ENCODE measurements at places on chromosomes 7 and 10.

- DNase-seq, result no peak
Observed at GRCh38 chr7:17832242-17832641, 108.1 kb downstream of the SNX13 start.

- no peak for DNase-seq
Observed at GRCh38 chr10:14611968-14612693, 162.6 kb downstream of the FAM107B start.

DNA sequence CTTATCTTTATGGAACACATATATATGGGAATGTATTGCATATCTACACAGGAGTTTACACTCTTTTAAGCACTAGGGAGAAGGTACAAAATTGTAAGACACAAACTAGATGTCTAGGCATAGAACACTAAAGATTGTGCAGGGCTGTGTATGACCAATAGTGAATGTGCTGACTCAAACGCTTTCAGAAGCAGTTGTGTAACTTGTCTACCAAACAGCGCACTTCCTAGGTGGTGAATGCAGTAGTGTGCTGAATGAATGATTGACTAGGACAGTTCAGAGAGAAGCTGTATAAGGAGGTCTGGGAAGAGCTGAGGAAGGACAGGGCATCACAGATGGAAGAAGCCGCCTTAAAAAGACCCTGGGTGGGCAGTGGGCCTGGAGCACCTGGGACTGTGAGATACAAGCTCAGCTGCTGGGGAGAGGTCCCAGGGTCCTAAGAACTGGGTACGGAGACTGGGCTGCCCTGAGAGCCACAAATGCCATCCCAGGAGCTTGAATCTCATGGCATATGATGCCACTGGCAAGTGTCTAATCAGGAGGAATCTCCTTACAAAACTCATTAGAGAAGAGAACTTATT, 14.2 kb downstream of the CLRN3 start:
- DNase-seq, result no peak

- no peak for DNase-seq
Observed at GRCh38 chr10:117275121-117275520, 34.2 kb downstream of the SLC18A2 start.

GRCh38 chr7:132298790-132299189, 277.5 kb downstream of the PLXNA4 start:
- DNase-seq, result no peak

GRCh38 chr7:26700893-26701292, 163.5 kb downstream of the SKAP2 start:
- no peak for DNase-seq

GRCh38 chr7:77697535-77697831, 1.2 kb downstream of the RSBN1L start:
- no peak for DNase-seq

DNA sequence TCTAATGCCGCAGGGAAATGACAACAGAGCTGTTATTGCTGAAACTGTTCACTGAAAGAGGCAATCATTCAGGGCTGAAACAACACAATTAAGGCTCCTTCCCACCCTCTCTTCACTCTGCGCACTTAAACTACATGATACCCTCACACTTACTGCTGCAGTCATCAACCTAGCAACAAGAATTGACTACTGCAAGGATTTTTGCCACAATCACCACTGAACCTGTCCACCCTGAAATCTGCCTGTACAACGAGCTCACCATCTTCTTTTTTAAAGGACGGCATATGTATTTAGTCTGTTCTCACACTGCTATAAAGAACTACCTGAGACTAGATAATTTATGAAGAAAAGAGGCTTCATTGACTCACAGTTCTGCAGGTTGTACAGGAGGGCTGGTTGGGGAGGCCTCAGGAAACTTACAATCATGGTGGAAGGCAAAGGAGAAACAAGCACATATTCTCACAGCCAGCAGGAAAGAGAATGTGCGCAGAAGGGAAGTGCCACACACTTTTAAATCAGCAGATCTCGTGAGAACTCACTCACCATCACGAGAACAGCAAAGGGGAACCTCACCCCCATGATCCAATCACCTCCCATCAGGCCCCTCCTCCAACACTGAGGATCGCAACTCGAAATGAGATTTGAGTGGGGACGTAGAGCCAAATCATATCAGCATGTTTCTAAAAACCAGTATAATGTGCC, 131.7 kb downstream of the SORCS1 start:
- no peak for DNase-seq

GRCh38 chr10:71184421-71184820, 27.9 kb upstream of the UNC5B start:
- no peak for DNase-seq

- DNase-seq, result no peak
Observed at GRCh38 chr7:148806187-148806586, 77.9 kb downstream of the EZH2 start.

GRCh38 chr7:6136475-6136874, 105.3 kb downstream of the ANKRD61 start:
- no peak for DNase-seq

- DNase-seq, result no peak
Observed at GRCh38 chr7:102918845-102919244, 6.0 kb downstream of the LRRC17 start.

- no peak for DNase-seq
Observed at GRCh38 chr7:137241655-137242360, 101.7 kb downstream of the PTN start.

GRCh38 chr7:114832906-114833595, 88.8 kb upstream of the MDFIC start:
- DNase-seq, result no peak

GRCh38 chr7:30812676-30813075, 41.5 kb downstream of the MINDY4 start:
- DNase-seq, result no peak

GRCh38 chr10:117140525-117140902, 2.4 kb upstream of the VAX1 start:
- DNase-seq, result no peak

GRCh38 chr7:13466874-13467547, 522.5 kb downstream of the ETV1 start:
- no peak for DNase-seq

- DNase-seq, result no peak
Observed at GRCh38 chr10:3136763-3137611, 35.6 kb downstream of the PITRM1 start.

- no peak for DNase-seq
Observed at GRCh38 chr7:98242342-98242741, 9.7 kb downstream of the TECPR1 start.

GRCh38 chr10:101310529-101311184, 43.3 kb upstream of the BTRC start:
- no peak for DNase-seq

DNA sequence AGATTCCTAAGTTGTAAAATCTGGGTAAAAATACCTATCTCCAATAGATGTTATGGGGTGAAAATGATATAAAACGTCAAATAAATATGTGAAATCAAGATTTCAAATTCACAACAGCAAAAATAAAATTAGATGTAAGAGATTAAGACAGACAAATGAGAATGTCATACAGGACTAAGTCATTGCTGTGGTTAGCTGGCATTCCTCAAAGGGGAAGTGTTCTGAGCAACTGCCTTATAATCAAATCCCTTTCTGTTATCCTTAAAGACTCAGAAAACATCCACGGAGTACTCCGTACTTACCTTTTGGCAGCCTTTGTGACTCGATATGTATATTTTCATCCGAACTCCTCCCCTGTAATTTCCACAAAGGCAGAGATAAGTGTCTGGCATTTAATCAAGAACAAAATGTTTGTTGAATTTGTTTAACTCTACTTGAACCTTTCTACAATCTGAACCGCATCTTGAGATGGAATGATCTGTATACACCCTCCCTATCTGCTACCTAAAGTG, 559.6 kb downstream of the GATA3 start:
- no peak for DNase-seq

GRCh38 chr10:55098452-55098851, 297.4 kb upstream of the PCDH15 start:
- no peak for DNase-seq

DNA sequence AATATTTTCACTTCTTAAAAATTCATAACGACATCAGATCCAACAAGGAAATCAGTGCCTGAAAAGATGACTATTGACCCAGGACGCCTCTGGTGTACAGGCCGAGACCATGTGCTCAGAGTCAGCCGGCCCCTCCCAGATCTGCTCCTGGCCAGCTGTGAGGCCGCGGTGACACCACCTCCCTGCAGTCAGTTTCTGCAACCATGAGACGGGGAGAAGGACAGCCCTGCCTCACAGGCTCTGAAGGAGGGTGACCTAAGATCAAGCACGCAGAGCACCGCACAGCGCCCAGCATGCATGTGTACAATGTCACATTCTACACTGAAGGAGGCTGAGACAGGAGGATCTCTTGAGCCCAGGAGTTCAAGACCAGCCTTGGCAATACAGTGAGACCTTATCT, 2.6 kb upstream of the GPER1 start:
- no peak for DNase-seq

DNA sequence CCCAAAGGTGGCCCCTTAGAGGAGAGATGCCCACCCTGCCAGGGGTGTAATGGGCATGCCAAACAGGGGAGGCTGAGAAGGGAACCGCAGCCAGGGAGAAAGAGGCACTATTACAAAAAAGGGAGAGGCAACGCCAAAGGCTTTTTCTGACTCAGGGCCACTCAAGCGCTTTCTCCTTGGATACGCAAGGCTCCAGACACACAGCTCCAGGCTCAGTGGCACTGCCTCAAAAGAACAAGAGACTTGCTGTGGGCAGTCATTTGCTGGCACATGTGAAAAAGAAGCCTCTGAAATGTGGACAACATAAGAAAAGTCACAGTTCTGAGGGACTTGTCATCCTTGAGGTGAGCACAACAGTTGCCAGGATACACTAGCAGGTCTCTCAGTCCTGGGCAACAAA, 128.4 kb downstream of the DGKI start:
- no peak for DNase-seq

GRCh38 chr7:150716368-150716767, at the start of gene GIMAP1:
TSS of gene GIMAP1 (plus strand) at chr7:150716613. CDS start at chr7:150719048, 2,435 bp downstream.
- DNase-seq, result peak; percentile 51

DNA sequence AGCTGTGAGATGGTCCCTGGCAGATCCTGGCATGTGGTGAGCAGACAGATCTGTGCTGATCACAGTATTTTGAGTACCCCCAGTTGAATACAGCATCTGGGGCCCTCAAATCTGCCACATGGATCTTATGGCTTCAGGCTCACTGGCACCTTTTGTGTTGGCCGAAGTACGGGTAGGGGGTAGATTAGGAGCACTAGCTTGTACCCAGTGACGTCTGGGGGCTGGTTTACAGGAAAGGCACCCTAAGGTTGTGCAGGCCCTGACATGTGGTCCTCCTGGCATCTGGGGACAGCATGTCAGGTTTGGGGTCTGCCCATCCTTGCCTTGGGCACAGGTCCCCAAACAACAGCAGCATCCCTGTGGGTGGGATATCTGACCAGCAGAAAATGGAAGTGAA, 53.2 kb downstream of the SYPL1 start:
- no peak for DNase-seq

DNA sequence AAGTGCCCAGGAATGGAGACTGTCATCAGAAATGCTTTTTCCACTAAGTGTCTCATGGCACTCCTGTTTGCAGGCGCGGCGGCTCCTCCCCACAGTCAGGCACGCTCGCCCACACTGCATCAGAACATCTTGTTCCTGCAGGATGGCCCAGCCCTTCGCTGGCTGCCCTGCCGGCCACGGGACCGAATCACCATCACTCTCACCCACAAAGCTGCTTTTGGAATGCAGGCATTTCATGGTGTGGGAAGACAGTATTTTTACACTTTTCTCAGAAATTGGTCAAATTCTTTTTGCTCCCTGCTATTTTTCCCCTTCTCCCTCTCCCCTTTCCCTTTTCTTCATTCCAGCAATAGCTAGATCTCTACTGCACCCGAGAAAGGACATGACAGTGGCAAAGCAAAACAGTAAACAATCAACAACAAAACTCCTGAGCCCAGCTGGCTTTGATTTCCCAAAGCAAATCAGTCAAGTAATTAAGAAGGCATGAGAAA, 176.1 kb upstream of the TNS3 start:
- no peak for DNase-seq

- DNase-seq, result no peak
Observed at GRCh38 chr10:25017661-25018060, 1.2 kb downstream of the THNSL1 start.

DNA sequence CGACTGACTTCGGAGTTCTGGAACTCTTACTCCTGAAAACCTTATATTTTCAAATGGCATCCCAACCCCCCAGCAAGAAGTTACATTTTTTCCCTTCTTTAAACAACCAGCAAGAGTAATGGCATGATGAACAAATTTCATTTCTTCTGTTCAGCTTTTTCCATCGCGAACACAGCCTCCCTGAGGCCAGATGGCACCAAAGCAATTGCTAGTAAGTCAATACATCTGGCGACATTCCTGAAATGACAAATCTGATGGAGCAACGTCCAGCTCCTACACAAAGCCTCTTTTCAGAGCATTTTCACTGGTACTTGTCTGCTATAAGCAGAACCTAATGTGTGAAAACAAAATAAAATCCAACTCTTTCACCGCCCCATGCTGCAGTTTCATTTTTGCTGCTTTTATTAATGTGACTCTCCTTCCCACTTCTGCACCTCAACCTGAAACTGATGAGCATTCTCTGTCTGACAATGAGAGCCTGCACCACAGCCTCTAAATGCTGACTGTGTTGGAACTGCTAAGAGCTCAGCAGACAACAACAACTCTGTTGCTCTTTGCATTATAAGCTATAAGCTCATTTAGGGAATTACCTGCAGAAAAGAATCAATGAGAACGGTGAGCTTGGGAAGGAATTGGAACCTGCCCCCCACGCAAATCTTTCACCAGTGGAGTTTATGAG, 229.8 kb downstream of the FGFR2 start:
- DNase-seq, result no peak

DNA sequence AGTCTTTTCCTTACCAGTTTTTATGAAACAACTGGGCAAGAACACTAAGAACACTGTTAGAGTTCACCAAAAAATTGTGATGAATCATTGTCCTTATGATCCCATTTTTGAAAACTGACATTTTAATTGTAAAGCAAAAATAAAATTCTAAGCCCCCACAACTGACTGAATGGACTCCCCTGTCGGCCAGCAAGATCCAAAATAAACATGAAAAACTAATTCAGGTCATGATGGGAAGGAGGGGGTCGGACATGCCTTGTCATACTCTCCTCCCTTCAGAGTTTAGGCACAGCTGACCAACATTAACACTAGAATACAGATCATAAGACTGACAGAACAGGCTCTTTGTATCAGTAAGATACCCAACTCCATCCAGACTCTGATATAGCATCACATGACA, 2.0 kb upstream of the RBAK start:
- DNase-seq, result no peak

DNA sequence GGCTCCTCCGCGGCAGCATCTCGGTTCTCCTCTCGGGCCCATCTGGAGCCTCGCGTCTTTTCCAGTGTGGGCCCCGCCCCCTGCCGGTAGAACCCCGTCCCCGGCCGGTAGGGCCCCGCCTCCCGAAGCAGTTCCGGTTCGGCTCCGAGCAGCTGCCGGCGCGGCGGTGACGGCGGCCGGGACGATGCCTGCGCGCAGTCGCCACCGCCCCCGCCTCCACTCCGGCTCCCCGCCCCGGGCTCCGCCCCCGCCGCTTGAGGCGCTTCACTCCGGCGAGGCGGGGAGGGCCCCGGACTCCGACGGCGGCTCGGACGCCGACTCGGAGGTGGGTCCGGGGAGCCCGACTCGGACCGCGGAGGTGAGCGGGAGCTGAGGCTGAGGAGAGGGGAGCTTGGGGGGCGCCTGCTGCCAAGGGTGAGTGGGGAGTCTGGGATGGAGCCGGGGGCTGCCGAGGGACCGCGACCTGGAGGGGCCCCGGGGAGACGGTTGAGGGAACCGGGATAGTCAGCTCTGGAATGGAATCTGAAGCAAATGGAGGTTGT, at the start of gene SAMD8:
Gene SAMD8 (plus strand): TSS at position 292 of the 542 bp plus-strand sequence. CDS start 38,873 bp downstream, outside the sequence.
- peak; percentile 98 for DNase-seq
